ENCODE measurements at places on chromosomes 2 and 18.
A peak's percentile ranks its signal among the peaks of the same experiment; 100 is the strongest.

DNA sequence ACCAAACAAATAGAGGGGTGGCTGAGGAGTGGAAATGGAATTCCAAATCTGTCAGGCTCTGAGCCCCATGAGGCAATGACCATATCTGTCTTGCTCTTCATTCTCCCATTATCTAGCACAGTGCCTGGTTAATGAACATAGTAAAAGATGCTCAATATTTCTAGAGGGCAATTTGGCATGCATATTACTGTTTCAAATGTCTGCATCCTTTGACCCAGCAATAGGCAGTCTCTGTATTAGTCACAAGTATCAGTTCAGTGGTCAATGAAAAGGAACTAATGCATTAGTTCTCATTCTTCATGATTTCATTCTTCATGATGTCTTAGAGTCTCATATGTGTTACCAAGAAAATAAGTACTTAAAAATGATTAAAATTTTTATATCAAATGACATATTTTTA is 28.4 kb upstream of the MALL start:
- no peak for DNase-seq

- DNase-seq, result no peak
Measured at GRCh38 chr2:118510807-118511206, 336.6 kb downstream of the EN1 start.

GRCh38 chr18:51110073-51110797 is 80.2 kb downstream of the SMAD4 start:
- DNase-seq, result peak; percentile 42

- DNase-seq, result peak; percentile 10
Measured at GRCh38 chr2:9330612-9331270, 92.6 kb downstream of the ITGB1BP1 start.

- no peak for DNase-seq
Measured at GRCh38 chr18:68937029-68937599, 139.2 kb downstream of the CCDC102B start.

Data from hematopoietic multipotent progenitor cell treated with erythropoietin and hydrocortisone succinate and interleukin-3 and kit ligand, for 8 days (in vitro differentiated cells).